ENCODE measurements at places on chromosomes 5 and 9.

GRCh38 chr5:9042241-9042640 is 503.6 kb downstream of the SEMA5A start:
- DNase-seq = no peak

DNA sequence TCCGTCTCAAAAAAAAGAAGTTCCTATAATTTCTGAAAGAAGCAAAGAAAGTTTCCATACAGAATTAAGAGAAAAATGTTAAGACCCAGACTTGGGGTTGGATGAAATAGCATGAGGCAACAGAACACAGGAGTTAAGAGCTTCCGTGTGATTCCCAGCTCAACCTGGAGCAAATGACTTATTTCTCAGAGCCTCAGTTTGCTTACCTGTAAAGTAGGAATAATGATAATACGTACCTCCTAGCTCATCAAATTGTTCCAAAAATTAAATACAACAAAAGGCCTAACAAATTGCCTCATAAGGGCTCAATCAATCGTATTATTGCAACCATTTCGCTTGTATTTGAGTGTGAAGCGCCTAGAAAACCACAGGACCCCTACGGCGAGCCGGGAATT is 600 bp upstream of the GPR107 start:
- DNase-seq = no peak

GRCh38 chr9:17580119-17580518 is 1.3 kb downstream of the SH3GL2 start:
- DNase-seq = no peak

DNA sequence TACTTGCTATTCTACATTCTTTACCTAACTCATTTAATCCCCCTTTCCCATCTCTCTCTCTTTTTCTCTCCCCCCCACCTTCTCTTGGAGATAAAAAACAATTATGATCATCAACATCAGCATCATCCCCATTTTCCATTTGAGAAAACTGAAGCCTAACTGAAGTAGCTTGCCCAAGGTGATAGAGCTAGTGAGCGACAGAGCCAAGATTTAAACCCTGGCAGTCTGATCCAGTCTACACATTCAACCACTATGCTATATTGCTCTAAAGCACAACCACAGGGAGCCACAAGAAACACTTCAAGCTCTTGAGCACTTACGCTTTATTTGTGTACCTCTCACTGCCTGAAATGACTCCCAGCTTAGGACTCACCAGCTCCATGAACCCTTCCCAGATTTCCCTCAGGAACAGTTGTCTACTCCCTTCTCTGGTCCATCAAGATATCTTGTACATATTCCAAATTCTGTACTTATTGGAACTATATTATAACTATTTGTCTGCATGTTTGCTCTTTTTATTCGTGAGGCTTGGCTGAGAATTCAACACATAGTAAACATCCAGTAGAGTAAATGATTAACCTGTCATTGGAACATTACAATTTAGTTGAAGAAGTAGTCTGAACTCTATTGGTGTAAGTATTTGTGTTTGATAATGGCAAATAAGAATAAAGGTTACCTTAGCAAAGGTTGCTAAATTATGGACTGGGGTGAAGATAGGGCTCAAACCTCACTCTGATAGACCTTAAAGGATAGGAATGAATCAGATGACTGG is 164.8 kb downstream of the EFNA5 start:
- no peak for DNase-seq

- no peak for DNase-seq
Measured at GRCh38 chr5:123528065-123528464, 16.1 kb downstream of the CSNK1G3 start.

GRCh38 chr5:147427521-147428401 is 82.1 kb downstream of the DPYSL3 start:
- DNase-seq = no peak

DNA sequence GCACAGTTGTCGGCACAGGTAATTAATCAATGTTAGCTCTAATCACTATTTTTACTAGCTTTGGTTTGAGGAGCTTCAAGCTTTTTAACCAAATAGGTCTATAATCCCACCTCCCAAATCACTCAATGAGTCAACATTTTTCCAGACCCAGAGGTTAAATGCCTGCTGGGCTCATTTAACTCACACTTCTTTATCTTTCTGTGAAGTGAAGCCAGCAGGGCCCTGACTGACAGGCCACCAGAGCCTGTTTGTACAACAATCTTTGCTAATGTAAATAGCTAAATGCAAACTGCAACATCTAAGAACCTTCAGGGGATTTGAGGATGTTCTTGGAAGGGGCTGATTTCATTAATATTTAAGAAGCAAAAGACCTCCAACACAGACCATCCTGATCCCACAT is 98.4 kb upstream of the NREP start:
- DNase-seq = no peak

GRCh38 chr5:171454549-171454948 is 35.1 kb downstream of the FGF18 start:
- DNase-seq = no peak
